NCI-H2081 treated with DMSO at 0.1 percent for 48 hours (cell line): ENCODE measurements at places on chromosomes 6 and 20.

- DNase-seq, result no peak
Measured at GRCh38 chr6:82364087-82365015, 734 bp downstream of the TPBG start.

GRCh38 chr6:135191508-135192255 is 10.6 kb downstream of the MYB start:
- DNase-seq, result no peak

DNA sequence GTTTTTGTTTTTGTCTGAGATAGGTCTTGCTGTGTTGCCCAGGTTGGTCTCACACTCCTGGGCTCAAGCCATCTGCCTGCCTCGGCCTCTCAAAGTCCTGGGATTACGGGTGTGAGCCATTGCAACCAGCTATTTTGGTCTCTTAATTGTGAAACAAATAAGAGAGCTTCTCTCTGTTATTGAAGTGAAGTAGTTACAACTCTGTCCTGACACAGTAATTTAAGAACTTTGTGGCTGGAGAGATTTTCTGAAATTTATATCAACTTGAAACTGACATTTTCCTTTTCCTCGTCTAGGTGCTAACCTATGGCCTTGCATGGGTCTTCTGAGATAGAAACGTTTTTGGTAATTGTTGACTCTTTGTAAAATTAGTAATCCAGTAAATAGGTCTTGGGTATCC is 122.1 kb upstream of the DOK5 start:
- DNase-seq, result no peak

DNA sequence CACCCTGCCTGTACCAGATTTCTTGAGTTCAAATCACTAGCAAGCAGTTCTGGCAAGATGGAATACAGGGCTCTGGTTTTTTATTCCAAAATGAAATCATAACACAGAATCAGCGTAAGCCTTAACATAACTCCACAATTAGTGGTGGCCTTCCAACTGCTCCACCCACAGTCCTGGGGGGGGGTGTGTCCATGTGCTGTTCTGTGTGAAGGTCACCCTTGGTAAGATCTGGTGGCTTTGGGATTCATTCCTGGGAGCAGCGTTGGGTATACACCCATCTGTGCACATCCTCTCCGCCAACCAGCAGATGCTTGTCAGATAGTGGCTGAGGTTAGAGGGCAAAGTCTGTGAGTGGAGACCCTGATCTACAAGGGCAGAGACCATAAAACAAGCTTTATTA is 49.9 kb upstream of the CD83 start:
- no peak for DNase-seq

DNA sequence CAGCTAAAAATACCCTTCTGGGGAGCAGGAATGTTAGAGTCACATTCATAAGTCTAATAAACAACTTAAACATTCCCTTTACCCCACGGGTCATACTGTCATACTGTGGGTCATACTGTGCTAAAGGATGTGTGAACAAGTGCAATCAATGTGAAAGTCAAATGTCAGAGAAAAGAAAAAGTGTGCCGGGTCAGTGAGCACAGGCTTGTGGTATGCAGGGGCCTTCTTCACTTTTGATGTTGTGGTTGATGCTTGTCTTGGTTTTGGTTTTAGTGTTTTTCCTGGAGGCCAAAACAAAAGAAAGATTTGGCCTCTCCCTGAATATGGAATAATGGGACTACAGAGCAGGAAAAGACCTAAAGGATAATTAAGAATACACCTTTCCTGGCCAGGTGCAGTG is 267.9 kb upstream of the PLN start:
- no peak for DNase-seq

- DNase-seq, result no peak
Measured at GRCh38 chr6:141484711-141485110, 648.0 kb upstream of the GJE1 start.

GRCh38 chr6:97097068-97098047 is 172.8 kb downstream of the KLHL32 start:
- no peak for DNase-seq

DNA sequence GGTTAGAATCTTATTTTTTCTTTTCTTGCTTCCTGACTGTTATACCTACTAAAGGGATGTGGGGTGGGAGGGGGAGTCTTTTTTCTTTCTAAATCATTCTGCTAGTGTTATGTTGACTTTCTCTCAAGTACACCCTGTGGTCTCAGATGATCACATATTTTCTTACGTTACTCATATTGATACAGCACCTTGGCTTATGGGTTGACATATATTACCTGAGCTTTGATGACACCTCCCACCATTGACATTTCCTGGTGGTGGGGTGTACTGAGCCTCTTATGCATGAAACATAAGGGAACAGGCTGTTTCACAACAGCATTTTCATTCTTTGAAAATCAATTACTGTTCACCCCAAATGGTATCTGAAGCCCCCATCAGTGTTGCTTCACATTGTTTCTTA is 169.8 kb downstream of the MMS22L start:
- no peak for DNase-seq

- DNase-seq, result no peak
Measured at GRCh38 chr6:115271434-115271833, 789.3 kb downstream of the FRK start.

- no peak for DNase-seq
Measured at GRCh38 chr6:71737953-71738352, 148.4 kb upstream of the RIMS1 start.
